ENCODE measurements at places on chromosomes 3 and 15.

- no peak for DNase-seq
Observed at GRCh38 chr3:181722156-181722555, 10.4 kb downstream of the SOX2 start.

DNA sequence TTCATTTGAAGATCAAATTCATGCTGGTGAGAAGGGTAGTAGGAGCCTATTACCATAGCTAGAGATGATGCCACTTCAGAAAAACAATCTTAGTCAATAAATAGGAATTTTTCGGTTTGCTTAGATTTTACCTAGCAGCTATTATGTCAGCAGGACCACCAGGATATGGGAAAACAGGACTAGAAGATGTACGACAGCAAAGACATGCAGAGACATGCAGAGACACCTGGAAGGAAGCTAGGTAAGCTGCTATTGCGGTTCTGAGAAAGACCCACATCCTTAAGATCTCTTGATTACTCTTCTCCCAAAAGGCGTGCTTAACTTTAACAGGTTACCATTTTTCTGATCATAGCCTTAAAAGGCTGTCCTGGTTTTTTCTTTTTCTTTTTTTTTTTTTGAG is 64.8 kb upstream of the THSD4 start:
- DNase-seq = no peak

GRCh38 chr3:156964577-156964976 is 138.4 kb downstream of the LEKR1 start:
- DNase-seq = no peak

- DNase-seq = no peak
Observed at GRCh38 chr3:32978331-32978730, 26.9 kb downstream of the CCR4 start.

- DNase-seq = no peak
Observed at GRCh38 chr3:179093807-179094206, 22.2 kb upstream of the ZMAT3 start.

- no peak for DNase-seq
Observed at GRCh38 chr3:127679534-127680145, 6.9 kb downstream of the ABTB1 start.

- no peak for DNase-seq
Observed at GRCh38 chr3:20064796-20065564, 24.7 kb downstream of the KAT2B start.

GRCh38 chr15:92949604-92950249 is 49.6 kb downstream of the CHD2 start:
- DNase-seq = no peak

DNA sequence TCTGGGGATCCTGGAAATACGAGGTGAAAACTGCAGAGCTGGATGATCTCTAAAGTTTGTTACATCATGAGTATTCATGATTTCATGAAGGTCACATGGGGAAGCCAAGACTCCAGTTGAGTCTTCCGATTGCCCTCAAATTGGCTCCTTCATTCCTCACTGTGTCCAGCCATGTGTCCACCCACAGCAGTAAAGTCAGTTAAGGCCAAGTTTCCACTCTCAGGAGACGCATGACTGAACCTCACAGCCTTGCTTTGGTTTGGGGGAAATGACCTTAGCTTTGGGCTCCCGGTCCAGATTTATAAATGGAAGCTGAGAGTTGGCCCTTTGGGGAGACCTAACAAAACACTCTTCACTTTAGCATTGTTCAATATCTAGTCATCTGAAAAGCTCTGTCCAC is 289.7 kb upstream of the MCTP2 start:
- DNase-seq = no peak

GRCh38 chr15:89017370-89018066 is 70.7 kb upstream of the ABHD2 start:
- DNase-seq = peak; percentile 45

DNA sequence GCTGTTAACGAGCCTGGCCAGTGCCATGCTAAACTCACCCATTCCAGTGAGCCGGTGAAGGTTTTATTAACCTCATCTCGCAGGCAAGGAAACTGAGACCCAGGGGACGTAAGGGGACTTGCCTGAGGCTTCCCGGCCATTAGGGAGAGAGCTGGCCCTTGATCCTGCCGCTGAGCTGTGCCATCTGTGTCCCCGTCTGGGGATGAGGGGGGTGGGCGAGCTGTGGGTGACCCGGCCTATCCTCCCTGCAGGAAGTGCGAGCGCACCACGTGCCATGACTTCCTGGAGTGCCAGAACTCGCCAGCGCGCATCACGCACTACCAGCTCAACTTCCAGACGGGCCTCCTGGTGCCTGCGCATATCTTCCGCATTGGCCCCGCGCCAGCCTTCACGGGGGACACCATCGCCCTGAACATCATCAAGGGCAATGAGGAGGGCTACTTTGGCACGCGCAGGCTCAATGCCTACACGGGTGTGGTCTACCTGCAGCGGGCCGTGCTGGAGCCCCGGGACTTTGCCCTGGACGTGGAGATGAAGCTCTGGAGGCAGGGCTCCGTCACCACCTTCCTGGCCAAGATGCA is 88.5 kb downstream of the FBLN2 start:
- DNase-seq = no peak

DNA sequence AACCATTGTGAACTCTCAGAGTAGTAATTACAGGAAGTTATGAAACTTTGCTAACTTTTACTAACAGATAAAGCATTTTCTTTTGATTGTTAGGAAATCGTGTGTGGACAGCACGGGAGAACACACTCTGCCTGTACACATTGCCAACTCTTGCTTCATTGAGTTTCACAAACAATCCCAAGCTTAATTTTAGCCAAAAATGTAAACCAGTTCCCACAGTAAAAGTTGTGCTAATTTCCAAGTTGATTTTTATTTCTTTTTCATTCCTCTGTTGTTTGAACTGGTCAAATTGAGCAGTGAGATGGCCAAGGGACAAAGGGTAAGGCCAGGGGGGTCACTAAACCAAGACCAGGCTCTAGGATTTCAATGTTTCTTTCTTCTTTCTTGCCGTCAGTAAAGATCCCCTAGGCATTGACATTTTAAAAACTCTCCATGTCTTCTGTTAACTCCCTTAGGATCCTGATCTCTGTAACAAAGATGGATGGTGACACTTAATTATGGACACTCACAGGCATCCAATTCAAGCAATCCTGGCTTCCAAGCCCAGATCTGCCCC is 414.9 kb downstream of the RBMS3 start:
- DNase-seq = no peak

DNA sequence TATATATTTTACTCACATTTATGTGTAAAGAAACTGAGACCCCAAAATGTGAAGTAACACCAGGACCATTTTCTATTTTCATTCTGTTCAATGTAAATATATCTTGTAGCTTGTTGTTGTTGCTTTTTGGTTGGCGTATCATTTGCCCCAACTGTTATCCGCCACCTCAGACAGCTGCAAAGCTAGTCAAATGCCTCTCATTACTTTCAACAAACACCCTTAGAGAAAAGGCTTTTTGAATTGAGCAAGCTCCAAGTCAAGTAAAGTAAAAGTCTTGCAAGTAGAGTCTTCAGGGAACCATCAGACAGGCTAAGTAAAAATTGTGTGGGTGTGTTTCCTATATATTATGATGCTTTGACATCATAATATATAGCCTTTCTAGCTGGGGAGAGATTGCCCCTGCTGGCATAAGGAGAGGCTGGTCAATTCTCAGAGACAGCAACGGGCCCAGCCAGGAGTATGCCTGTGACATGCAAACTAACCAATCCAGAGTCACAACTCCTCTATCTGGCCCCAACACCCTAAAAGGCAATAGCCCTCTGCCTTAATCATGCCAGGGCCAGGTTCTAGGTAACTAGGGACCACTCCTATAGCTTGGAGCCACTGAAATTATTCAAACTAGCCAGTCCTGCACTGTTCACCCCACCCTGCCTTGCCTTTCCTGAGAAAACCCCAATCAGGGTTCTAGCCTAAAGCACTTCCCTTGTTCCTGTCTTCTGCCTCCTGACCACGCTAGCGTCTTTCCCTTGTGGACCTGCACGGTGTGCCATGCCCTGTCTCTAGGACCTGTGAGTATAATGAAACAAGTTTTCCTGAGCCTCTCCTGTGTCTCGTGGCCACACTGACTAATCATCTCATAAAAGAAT is 75.6 kb downstream of the RAD18 start:
- no peak for DNase-seq

- DNase-seq = no peak
Observed at GRCh38 chr15:101039461-101039860, 120.3 kb downstream of the LRRK1 start.

- DNase-seq = no peak
Observed at GRCh38 chr3:11542551-11542950, 101.2 kb downstream of the VGLL4 start.

DNA sequence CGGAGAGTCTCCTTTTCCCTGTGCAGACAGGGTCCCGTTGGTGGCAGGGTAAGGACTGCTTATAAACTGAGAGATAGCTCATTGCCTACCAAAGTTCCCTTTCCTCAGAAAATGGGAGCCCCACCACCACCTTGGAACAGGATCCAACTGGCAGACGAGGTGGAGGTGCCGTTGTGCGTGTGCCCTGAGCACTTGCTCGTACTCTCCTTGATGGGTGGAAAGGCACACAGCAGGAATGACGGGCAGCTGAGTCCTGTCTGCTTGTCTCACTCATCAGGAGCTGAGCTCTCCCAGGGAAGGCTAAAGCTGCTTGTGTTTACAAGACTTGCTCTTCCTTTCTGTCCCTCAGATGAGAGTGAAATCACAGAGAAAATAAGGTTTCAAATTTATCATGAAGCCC is 60.7 kb downstream of the B3GNT5 start:
- DNase-seq = no peak

GRCh38 chr3:190642016-190642415 is 128.1 kb downstream of the IL1RAP start:
- DNase-seq = no peak

DNA sequence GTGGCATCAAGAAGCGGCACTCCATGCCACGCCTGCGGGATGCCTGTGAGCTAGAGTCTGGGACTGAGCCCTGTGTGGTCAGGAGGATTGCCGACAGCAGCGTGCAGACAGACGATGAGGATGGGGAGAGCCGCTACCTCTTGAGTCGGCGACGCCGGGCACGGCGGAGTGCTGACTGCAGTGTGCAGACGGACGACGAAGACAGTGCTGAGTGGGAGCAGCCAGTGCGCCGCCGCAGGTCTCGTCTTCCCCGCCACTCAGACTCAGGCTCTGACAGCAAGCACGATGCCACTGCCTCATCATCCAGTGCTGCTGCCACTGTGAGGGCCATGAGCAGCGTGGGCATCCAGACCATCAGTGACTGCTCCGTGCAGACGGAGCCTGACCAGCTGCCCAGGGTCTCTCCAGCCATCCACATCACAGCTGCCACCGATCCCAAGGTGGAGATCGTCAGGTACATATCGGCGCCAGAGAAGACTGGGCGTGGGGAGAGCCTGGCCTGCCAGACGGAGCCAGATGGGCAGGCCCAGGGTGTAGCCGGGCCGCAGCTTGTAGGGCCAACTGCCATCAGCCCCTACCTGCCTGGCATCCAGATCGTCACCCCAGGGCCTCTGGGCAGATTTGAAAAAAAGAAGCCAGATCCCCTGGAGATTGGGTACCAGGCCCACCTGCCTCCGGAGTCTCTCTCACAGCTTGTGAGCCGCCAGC is 16.8 kb upstream of the APEH start:
- no peak for DNase-seq
